ENCODE measurements at places on chromosomes 4 and X.

- DNase-seq = no peak
These were observed 47.1 kb upstream of the THOC2 start for GRCh38 chrX:123779908-123780396.

DNA sequence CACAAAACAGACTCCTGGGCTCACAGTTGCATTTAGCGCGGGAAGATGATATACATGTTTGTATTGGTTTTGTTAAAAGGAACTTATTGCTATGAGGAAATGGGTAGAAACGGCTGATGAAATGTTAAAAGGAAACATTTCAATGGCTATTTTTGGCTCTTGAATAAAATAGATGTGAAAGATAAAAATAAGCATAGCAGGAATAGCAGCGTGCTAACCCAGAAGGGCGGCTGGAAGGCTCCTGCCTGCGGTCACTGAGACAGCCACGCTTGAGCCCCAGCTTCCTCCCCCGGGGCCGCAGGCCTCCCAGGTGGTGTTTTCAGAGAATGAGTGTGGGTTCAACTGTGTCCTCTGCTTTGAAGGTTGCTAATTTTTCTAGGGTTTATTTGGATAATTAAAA, 35.0 kb upstream of the CLCN4 start:
- peak; percentile 5 for DNase-seq

DNA sequence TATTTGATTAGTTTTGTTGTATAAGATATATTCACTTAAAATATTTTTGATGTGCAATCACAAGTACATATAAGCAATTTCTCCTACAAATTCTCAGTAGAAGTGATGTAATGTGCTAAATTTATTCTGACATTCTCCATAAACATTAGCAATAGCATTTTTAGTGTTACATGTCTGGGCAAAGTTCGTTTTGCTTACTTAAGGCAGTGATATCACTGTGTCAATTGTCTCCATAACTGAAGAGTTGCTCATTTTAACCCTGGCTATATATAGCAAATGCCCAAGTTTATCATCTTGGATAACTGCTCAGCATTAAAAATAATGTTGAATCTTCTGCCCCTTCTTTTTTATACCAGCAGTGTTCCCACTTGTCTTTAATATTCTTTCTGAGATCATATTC, 340.0 kb upstream of the NDST4 start:
- DNase-seq = no peak

GRCh38 chr4:180706766-180707165, 1536.4 kb upstream of the TENM3 start:
- DNase-seq = no peak

DNA sequence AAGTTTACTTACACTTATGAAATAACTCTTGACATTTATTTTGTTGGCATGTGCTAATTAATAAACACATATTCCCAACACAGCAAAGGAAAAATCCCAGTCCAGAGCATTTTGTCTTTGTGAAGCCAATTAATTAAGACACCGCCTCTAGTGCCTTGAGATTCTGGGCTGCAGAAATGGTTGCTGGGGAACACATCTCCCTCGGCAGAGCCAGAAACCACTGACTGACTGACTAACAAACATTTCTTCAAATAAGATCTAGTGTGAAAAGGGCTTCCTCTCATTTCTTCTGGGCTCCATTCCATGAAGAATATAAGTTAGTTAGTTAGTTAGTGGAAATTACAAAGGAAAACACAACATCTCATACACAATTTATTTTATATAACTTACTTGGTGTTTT, 28.4 kb upstream of the NAP1L5 start:
- no peak for DNase-seq

DNA sequence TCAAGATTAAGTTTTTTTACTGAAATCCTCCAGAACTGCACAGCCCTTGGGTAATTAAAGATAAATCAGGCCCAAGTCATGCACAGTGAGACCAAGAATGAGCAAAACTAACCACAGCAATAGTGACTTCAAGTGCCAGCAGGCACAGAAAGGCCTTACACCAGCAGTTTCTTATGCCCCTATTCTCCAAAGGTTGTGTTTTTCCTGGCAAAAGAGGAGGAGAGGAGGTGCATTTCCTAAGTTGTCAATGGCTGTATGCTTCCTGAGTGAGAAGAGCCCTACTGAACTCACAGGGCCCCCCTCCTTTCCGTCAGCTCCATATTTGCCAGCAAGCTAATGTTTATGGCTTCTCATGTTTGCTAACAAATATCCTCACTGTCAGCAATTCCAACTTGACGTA, 418.7 kb upstream of the INTU start:
- no peak for DNase-seq

GRCh38 chrX:71253253-71254091, 468 bp downstream of the ZMYM3 start:
- DNase-seq = peak; percentile 18

- no peak for DNase-seq
These were observed 16.2 kb upstream of the FRMD7 start for GRCh38 chrX:132144061-132144460.

GRCh38 chr4:37951461-37952352, 8.5 kb upstream of the PTTG2 start:
- DNase-seq = no peak

DNA sequence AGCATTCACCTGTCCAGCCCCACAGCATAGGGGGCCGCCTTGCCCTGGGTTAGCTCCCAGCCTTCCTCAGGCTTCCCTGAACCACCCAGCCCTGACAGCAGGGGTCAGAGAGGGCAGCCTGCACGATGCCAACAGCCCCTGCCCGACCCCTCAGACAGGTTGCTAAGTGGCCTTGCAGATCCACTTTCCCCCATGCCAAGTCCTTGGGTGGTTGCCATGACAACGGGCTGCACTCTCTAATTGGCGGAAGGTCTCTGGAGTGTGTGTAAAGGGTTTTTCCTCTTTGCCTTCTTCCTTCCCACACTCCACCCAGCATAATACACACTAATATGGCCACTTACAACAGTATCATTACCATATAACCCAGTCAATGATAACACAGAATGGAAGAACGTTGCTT, 99.6 kb upstream of the AFAP1 start:
- DNase-seq = no peak

DNA sequence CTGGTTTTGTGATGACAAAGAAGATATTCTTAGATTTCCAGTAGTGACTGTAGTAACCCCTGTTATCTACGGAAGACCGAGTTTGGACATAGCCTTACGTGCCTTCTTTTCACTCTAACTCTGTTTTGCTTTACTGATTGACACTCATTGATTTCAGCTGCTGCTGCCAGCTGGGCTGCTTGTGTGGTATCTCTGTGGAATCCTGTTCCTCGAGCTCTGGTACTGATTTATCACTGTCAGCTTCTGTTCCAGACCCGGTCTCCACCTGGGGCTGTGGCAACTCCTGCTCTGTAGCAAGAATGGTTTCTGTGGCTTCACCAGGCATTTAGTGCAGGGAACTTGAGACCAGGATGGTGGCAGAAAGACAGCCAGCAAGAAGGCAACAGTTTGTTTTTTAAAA, 24.6 kb upstream of the LAP3 start:
- no peak for DNase-seq
